Stimulated activated CD8-positive, alpha-beta memory T cell treated with anti-CD3 and anti-CD28 coated beads, Interleukin-7, amount 100 ng/mL, for 24 hours (primary cell): ENCODE measurements at places on chromosomes 3 and 15.
A peak's percentile ranks its signal among the peaks of the same experiment; 100 is the strongest.

DNA sequence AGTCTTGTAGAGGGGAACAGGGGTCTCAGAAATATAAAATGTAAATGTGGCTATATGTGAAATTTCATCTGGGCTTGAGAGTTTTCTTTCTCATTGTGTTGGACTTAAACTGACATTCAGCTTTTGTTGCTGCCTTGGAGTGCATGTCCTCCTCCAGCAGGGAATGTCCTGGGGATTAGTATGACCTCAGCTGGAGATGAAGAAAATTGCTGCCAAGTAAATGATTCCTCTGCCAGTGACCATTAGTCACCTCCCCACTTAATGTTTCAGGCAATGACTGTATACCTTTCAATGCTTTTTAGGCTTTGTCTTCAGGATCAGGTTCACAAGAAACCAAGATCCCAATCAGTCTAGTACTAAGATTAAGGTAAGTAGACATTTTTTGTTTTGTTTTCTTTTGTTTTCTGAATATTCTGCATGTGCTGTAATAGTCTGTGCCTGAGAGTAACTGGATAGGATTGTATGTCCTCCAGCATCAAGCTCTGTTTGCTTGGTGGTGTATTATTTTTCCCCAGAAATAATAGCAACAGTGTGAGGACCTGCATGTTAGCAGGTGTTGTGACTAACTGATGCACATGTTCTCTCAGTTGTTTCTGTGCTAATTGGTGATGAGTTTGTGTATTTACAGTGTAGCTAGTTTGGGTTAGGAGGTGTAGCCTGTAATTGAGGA lies 18.1 kb upstream of the SLC22A13 start:
- DNase-seq = no peak

DNA sequence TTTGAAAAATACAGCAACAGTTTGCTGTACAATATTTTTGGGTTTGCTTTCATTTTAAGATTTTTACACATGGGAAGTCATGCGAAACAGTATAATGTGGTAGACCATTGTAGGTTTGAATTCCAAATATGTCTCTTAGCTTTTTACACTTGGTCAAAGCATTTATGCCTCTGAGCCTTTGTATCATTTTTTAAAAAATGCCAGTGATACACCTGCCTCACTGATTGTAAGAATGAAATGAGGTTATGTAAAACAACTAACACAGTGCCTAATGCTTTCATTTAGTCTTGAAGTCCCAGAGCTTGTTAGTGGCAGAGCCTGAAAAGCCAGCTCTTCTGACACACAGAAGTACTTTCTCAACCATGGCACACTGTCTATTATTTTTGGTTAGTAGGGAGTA lies 202.0 kb downstream of the UBE2E2 start:
- DNase-seq = no peak

GRCh38 chr3:124859025-124859424 lies 28.1 kb downstream of the ITGB5 start:
- DNase-seq = no peak

- no peak for DNase-seq
Measured at GRCh38 chr3:4581920-4582611, 88.9 kb downstream of the ITPR1 start.

DNA sequence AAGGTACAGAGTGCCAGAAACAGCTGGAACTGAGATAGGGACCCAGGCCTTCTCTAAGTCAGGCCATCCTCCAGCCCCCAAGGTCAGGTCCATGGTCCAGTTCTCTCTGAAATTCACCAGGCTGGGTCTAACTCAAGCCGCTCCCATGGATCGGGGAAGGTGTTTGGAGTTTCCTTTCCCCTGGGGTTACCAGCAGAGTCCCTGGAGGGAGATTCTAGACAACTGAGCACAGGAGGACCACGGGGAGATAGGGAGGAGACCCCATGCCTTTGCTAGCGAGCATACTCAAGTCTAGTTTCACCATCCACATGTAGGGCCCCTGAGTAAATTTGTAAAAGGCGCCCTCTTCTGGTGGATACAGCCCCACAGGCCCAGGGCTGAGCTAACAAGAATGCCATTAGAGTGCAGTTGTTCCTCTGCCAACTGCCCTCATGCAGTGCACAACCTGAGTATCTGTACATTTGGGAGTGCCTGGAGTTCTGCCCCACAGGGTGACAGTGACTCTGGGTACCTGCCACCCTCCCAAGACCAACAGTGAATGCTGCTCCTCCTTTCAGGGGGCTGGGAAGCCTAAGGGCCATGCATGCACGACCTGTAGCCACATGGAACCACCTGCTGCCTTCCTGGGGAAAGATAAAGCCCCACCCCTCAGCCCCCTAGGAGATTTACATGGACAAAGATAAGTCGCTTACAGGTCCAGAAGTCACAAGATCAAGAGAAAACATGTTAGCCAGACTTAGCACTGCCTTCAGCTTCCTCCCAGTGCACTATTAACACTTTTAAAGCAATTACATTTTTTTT lies 89.0 kb downstream of the IQSEC1 start:
- DNase-seq = peak; percentile 26

DNA sequence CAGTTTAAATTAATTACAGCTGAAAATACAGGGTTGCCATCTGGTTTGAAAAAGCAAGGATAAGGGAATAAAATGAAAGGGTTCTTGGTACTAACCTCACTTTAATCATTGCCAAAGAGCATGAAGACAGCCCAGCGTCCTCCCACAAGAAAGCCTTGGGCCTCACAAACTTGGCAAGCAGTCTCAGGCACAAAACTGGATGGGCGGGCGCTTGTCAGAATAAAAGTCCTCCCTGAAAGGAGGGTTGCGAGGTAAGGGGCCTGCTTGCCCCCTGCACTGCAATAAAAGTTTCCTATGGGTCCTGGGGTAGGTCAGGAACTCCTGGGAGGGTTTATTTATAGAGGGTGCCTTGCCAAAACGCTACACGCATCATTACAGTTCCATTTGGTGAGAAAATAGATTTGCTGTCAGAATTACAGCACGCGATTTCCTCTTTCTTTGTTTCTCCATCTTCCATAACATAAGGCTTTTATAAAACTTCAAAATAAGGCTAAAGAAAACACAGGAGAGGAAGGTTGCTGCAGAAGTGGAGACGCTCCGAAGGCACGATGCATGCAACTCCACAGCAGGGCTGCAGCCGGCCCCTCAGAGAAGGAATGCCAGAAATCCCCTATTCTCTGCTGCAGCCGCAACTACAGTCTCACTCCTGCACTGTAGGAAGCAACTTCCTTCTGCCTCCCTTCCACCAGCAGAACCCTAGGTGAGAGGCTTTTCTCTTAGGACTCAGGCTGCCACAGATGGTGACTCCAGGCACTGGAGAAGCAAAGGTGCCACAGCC lies 61.3 kb downstream of the VGLL4 start:
- no peak for DNase-seq

GRCh38 chr3:12178091-12178820 lies 19.5 kb upstream of the TIMP4 start:
- no peak for DNase-seq

GRCh38 chr15:65377105-65377975 lies 462 bp downstream of the IGDCC3 start:
- DNase-seq = no peak

GRCh38 chr15:100877551-100877950 lies 2.1 kb upstream of the ALDH1A3 start:
- DNase-seq = no peak

GRCh38 chr3:94076055-94076454 lies 13.2 kb downstream of the NSUN3 start:
- no peak for DNase-seq

- no peak for DNase-seq
Measured at GRCh38 chr15:49134683-49135341, 20.6 kb downstream of the COPS2 start.

- no peak for DNase-seq
Measured at GRCh38 chr3:141960731-141961130, 84.3 kb downstream of the ATP1B3 start.

GRCh38 chr3:142429582-142429981 lies 18.3 kb downstream of the XRN1 start:
- no peak for DNase-seq

DNA sequence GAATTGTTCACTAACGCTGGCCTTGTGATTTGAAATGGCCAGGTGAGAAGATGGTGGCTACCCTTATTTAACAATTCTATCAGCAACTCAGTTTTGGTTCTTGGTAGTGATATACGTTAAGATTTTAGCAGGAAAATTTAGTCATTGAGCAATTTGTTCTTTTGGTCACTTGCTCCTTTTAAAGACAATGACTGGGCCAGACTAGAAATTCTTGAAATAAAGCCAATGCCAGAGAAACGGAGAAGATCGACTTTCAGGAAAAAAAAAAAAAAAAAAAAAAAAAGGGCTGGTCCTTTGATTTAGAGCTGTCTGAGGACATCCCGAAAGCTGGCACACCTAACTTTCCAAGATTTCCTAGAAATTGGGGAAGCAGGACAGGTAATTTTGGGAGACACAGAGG lies 178.5 kb downstream of the FNDC3B start:
- DNase-seq = no peak

GRCh38 chr3:47577583-47578118 lies 1.0 kb downstream of the CSPG5 start:
- DNase-seq = no peak

DNA sequence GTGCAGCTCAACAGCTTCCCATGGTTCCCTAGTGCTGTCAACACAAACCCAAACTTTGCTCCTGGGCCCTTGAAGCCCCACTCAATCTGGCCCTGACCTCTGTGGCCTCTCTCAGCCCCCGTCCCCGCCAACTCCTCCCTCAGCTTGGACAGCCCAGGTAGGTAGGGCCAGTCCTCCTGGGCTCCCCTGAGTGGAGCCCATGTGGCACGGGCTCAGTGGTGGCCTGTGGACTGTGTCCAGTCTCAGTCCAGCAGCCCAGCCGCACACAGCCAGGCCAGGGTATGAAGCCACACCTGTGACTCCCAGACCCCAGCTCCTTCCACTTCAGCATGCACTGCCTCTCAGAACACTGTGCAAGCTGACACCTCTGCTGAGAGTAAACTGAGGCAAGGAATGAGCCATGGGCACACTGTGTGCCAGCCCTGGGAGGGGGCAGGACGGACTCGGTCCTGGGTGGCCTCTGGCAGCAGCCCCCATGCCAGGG lies 11.5 kb downstream of the PLXND1 start:
- no peak for DNase-seq
